ENCODE measurements at places on chromosomes 2 and 18.

DNA sequence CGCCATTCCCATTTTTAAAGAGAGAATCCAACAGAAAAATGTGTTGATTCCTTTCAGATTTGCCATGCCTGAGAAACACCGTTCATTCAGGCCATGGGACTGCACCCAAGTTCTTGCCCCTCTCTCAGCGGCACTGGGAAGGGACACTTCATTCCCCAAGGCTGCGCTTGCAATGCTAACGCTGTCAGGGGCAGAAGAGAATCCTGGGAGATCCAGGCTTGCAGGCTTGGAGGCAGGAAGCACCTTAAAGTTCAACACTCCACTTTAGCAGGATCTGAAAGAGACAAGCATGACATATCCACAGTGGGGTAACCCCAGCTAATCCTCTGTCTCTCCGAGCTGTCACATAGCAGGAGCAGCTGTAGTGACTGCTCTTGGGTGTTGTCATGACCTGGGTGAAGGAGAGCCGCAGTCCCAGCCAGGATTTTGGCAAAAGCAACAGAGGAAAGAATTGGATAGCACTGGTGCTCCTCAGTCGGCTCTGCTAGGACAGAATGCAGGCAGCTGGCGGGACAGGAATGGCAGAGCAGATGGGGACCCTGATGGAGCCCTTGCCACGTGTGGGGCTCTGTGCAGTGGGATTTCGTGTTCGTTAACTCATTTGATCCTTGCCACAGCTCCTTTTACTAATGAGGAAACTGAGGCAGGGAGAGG, 22.0 kb upstream of the ODC1 start:
- no peak for DNase-seq

DNA sequence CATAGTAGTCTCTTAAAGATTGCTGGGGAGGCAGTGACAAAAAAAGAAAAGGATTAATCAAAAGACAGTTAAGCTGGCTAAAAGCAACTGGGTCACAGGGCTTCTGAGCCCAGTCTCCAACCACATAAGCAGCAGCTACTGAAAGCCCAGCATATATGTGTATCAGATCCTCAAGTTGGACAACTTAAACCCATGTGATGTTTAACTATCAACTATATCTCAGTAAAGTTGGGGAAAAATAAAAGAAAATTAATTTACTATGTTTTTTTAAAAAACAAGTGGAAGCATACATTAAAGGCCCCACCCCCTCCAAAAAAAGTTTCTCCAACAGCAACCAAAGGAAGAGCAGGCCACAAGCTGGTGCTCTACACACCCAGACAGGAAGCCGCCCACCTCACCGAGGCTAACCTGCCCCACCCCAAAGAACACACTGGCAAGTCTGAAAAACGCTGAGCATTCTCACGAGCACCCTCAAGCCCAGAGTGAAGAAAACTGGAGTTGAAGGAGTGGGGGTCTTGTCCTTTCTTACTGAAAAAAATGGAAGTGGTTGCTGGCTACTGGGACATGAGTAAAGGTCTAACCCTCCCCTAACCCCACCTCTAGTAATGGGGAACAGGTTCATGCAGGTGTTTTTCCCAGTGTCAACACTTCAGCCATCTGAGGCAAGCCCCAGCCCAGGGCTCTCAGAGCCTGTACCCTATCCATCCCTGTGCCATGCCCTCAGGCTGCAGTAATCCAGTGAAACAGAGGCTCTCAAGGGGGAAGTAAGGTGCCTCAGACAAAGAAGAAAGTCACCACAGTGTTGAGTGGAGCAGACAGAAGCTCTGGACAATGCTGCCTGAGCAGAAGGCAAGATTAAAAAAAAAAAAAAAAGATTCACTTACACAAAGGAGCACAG, 106.3 kb downstream of the GYPC start:
- no peak for DNase-seq

DNA sequence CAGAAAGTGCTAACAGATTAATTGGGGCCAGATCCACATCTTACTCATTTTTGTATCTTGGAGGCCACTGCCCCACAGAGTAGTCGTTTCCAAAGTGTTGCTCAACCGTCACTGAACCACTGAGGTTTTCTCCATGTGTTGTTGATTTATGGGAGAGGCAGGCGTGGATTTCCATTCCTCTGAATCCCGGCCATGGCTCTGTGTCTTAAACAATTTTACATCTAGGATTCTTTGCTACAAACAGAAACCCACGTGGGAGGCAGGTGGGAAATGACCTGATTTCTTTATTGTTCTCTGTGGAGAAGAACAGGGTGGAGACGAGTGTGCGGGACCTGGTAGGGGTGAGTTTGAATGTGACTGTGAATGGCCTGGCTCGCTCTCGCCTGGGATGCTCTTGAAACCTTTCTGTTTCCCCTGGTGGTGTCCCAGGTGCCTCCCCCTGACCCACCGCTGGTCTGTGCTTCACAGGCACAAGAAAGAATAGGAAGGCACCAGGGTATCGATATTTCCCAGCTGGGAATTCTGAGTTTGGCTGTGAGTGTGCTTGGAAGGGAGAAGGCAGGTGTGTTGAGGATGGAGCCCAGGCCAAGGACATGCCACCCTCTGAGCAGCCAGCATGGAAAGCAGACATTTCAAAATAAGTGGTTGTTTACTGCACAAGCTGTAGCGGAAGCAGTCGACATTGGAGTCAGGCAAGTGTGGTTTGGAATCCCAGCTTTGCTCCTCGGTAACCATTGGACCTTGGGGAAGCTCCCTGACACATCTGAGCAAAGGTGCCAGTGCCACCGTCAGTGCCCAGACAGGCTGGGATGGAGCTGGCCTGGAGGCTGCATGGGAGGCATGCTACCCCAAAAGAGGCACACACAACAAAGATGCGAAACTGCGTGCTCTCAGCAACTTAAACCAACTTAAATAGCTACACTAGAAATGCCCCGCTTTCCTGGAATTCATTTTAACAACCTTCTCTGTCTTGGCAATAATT, 50.0 kb downstream of the LPIN1 start:
- no peak for DNase-seq

GRCh38 chr2:38619458-38620164, 16.9 kb upstream of the HNRNPLL start:
- no peak for DNase-seq

- no peak for DNase-seq
Measured at GRCh38 chr2:211673133-211673905, 865.3 kb downstream of the ERBB4 start.

DNA sequence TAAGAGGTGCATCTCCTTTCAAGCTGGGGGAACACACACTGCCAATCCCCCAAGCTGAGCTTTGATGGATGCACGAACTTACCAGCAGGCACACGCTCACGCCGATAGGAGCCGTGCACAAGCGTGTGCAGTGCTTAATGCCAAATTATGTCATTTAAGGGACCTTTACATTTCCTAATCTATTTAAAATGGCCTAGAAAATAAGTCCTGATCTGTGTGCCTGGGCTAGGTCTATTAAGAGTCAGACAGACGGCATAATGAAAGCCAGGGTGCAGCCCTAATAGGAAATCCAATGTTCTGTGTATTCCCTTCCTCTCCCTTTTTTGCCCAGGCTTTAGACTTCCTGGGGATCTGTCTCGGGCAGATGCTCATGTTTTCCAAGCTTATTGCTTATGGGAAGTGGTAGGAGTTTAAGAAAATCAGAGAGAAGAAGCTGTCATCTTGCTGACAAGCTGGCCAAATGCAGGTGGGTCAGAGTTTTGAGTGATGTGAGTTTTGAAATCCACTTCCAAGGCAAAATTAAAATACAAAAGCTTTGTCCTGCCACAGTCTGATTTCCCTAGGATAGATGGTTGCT, 142.6 kb downstream of the MYT1L start:
- no peak for DNase-seq

DNA sequence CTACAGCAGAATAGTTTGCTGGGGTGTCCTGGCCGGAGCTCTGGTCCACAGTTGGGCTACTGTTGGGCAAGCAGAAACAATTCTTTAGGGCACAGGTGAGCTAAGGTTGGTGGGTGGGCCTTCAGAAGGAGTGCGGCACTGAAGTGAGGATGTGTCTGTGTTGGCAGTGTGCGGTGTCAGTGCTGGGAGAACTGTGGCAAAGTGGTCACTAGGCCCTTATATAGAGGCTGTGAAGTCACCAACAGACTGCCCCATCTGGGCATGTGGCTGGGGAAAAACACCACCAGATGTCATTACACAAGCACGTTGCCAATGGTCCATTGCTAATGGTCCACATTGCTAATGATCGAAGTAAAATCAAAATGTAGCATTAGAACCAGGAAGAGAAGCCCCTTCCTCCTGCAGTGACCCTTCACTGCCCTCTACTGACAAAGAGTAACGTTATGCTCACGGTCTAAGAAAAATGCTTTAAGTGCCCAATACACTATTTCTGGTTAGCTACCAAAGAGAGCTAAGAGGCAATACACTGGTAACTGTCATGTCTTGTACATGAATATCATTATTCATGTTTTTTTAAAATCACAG, 21.3 kb downstream of the SCN1A start:
- DNase-seq: no peak

DNA sequence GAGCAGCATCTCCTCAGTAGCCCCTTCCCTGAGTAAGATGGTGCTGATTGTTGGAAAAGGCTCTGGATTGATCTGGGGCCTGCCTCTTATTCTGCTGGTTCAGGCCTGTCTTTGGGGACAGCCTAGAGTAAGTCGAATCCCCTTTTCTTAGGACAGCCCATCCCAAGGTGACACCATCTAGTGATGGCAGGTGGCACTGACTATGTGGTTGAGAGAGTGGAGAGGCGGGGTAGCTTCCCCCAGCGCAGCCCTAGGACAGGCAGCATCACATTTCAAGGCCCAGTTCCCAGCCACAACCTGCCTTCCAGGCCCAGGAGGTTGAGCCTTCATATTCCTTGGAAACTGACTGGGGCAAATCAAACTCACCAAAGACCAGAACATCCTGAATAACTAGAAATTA, 69.1 kb upstream of the B3GNT7 start:
- DNase-seq: no peak

GRCh38 chr2:190791976-190792575, 88.5 kb upstream of the GLS start:
- DNase-seq: no peak

- no peak for DNase-seq
Measured at GRCh38 chr2:71385012-71385411, 53.4 kb downstream of the ZNF638 start.

DNA sequence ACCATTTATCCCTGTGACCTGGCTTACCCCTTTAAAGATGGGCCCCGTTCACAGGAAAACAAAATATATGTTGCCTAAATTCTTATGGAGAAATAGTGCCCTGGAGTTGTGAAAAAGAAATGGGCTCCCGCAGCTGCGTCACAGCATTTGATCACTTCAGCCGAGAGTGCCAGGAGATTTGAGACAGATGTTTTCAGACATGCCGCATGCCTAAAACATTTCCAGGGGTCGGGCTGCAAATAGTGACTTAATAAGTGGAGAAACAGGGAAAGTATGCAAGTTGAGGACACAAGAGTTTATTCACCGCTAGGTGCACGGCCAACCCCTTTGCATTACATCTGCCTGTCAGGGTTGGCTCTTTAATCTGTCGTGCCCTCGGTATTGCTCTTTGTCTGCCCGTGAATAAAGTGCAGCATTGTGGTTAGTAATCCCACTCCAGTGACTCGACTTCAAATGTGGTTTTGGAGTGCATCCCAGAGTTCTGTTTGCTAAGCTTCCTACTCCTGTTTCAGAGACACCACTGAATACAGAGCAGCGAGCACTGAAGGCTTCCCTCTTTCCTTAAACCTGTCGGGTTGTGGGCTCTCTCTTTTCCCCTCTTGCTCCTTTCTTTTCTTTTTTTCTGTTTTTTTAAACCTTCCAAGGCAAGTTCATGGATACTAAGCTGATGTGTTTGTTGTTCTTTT, 187.5 kb downstream of the LTBP1 start:
- DNase-seq: peak; percentile 54

DNA sequence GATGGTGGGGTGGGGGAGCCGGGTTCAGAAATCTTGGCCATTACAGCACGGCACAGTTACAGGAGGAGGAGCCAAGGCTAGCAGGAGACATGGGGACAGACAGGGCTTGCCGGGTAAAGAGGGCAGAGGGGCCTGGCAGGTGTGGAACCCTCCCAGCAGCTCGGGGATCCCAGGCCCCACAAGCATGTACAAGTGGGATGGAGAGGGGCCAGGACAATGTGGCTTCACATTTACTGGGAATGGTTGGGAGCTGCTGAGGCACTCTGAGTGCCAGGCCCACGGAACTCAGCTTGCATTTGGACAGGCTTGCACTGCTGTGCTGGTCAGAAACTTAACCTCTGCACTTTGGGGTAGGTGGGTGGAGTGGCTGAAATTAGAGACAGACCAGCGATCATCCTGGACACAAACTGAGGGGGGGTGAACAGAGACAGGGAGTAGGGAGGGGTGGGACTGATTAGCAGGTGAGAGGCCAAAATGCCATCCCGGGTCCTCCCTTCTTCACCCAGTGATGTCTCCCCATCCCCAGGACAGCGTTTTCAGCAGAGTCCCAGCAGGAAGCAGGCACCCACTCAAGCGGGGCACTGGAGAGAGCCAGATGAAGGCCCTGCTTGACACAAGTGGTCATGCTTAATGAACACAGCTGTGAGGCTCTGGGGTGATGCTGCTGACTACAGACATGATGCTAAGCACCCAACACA, 9.6 kb downstream of the PER2 start:
- no peak for DNase-seq

DNA sequence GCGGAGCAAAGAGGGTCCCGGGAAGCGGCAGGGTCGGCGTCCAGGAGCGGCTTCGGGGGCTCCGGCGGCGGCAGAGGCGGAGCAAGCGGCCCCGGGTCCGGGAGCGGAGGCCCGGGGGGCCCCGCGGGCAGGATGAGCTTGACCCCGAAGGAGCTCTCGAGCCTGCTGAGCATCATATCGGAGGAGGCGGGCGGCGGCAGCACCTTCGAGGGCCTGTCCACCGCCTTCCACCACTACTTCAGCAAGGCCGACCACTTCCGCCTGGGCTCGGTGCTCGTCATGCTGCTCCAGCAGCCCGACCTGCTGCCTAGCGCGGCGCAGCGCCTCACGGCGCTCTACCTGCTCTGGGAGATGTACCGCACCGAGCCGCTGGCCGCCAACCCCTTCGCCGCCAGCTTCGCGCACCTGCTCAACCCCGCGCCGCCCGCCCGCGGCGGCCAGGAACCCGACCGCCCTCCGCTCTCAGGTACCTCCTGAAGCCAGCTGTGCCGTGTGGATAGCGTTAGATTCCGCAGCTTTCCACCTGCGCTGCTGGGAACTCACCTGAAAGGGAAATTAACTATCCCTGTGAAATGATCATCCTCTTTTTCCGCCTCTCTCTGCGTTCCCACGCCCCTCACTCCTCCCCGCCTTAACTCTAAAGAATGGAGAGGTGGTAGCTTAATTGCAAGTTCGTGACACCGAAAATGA, 472 bp downstream of the CNOT11 start:
- peak; percentile 46 for DNase-seq

All from substantia nigra (tissue), 51 donors.